H4 (cell line): ENCODE measurements at places on chromosomes 6 and 20. TPM values are rescaled to one million over a fixed set of nuclear protein-coding genes. Genes with fewer than 3 reads are reported as not detected.

DNA sequence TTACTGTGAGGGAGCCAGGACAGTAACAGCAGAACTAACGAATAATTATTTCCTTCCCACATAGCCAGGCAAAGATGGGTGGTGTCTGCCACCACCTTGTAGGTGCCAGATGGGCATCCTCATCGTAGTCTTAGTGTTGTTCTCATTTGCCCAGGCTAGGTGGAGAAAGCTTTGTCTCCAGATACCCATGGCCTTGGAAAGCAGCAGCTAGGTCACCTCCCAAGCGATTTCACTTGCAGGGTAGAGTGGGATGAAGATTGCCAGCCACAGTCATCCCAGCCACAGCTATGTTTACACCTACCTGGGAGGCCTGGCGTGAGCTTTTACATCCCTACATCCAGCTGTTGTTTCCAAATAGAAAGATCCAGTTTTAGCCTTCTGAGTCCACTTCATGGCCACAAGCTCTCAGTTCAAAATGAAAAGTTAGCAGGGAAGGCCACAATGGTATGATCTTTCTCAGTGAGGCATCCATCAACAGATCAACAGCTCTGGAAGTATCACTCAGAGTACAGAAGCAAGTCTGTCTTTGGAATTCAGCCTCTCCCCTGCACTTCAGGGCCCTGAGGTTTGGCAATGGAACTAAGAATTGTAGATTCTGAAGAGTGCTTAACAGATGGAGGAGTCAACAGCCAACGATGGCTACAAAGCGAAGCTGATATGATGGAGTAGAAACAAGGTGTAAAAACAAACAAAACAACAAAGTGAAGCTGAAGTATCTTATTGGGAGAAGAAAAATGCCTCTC lies 11.0 kb upstream of the SNRPC start:
- DNase-seq = no peak

DNA sequence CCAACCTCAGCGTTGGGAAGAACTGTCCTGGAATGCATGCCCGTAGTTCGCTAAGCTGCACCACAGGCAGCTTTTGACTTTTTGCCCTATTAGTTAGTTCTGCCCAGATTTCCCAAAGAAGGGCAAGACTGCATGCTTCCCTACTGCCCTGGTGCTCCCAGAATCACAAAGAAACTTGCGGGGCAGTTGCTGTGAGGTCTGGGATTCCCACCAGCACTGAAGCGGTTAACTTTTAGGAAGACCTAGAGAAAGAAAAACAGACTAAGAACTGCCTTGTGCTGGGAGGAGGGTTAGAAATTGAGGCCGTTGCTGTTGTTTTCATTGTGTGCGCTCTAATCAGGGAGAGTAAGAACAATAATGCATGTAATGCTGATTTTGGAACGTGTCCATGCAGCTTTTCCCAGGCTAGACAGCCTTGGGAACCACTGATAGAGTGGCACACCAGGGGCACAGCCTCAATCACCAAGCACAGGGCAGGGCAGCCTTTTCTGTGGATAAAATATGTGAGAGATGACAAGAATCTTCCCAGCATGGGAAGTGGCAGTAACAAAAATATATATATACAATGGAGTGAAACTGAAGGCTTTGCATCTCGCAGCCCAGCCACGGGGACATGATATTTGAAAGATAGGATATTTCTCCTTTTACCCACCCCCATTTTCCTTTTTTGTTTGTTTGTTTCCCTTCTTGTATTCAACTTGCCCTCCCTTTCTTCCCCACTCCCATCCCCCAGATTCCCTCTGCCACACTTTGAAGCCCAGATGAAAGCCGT lies 137.7 kb upstream of the HEY2 start:
- DNase-seq = peak; percentile 22

Gene VNN1
- not detected in 2 replicates for total RNA-seq

Gene HLA-F
- 17.5 and 20.3 TPM in 2 replicates for total RNA-seq

GRCh38 chr6:93848031-93848742 lies 428.8 kb upstream of the EPHA7 start:
- DNase-seq = no peak

GRCh38 chr6:1612299-1612973 lies 2.7 kb downstream of the FOXC1 start:
- DNase-seq = no peak

- DNase-seq = no peak
Observed at GRCh38 chr20:51126337-51126736, 103.4 kb upstream of the KCNG1 start.

Gene CALHM5
- 7.1 and 8.7 TPM in 2 replicates for total RNA-seq

Gene PPP1R3G
- 0.06 TPM in 1 of 2 replicates, not detected in the other for total RNA-seq

DNA sequence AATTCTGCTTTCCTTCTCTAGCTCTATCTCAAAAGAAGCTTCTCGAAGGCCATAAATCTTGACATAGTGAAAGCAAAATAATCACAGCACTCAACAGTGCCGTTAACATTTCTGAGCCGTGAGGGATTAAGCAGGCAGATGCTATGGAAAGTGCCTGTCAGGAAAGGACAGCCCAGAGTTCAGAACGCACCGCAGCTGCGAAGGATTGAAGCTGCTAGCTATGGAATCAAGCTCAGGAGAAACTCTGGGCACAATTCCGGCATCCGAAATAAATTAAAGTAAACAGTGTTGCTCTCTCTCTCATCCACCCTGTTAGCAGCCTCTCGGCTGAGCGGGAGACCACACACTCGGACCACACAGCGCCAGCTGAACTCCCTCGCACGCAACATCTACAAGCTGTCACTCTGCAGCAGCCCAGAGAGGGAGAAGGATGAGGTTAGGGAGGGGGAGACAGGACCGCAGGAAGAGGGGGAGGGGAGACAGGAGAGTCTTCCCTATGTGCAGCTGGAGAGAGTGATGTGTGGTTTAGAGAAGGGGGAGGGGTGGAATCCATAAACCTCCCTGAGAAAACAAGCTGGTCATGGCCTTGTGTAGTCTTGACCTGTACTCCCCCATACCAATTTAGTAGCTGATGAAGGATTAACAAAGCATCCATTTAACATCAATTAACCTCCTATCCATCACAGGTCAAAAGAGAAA lies 9.0 kb downstream of the EXOC2 start:
- peak; percentile 99 for DNase-seq

Gene PNLDC1
- total RNA-seq = not detected in 2 replicates
